Osteoblast (primary cell): ENCODE measurements at places on chromosomes 2 and 18. TPM values are rescaled to one million over a fixed set of nuclear protein-coding genes. Genes with fewer than 3 reads are reported as not detected.

CCDC178 gene
- total RNA-seq, result not detected in 2 replicates

SERPINB2 gene
- total RNA-seq, result 0.72 and 1.8 TPM in 2 replicates

RAB11FIP5 gene
- total RNA-seq, result 53.9 and 59.0 TPM in 2 replicates

CELF4 gene
- total RNA-seq, result not detected in 2 replicates

TSHZ1 gene
- total RNA-seq, result 8.5 and 10.5 TPM in 2 replicates
